ENCODE measurements at places on chromosomes 1 and 21.

DNA sequence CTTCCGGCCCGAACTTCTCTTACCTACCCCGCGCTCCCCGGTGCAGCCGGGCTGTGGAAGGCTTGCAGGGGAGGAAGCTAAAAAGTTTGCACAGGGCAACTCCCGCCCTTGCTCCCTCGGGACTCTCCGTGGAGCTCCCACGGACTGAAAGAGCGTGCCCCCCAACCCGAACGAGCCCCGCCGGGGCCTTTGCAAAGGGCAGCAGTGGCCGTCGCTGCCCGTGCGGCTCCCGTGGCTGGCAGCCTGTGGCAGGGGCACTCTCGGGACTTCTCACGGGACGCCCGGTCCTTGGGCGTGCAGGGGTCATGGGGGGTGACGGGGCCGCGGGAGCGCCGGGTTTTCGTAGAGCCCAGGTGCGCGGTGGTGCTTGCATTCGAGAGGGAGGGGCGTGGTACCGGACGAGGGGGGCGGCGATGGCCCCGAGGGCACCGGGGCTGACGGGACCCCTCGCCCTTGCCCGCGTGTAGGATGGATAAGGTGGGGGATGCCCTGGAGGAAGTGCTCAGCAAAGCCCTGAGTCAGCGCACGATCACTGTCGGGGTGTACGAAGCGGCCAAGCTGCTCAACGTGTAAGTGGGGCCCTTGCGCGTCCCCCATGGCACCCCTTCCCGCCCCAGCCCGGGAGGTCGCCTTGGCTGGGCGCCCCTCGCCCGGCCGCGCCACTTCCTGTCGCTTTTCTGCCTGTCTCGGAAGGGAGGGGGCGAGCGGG is 711 bp downstream of the GADD45A start:
- DNase-seq: no peak

DNA sequence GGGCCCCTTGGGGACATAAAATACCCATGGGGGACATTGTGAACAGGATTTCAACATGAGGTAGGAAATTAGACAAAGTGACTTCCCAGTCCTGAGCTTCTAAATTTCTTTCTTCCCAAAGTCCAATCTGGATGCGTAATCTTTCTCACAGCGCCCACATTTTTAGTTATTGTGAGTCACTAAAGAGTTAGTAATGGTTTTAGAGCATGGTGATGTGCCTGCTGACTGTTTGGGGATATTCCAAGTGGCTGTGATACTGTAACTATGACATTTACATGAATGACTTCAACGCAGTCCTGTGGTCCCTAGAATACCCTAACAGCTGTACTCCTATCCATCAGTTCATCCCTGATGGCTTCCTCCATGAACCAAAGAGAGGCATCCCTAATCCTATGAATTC is 224.0 kb upstream of the COA6 start:
- no peak for DNase-seq

DNA sequence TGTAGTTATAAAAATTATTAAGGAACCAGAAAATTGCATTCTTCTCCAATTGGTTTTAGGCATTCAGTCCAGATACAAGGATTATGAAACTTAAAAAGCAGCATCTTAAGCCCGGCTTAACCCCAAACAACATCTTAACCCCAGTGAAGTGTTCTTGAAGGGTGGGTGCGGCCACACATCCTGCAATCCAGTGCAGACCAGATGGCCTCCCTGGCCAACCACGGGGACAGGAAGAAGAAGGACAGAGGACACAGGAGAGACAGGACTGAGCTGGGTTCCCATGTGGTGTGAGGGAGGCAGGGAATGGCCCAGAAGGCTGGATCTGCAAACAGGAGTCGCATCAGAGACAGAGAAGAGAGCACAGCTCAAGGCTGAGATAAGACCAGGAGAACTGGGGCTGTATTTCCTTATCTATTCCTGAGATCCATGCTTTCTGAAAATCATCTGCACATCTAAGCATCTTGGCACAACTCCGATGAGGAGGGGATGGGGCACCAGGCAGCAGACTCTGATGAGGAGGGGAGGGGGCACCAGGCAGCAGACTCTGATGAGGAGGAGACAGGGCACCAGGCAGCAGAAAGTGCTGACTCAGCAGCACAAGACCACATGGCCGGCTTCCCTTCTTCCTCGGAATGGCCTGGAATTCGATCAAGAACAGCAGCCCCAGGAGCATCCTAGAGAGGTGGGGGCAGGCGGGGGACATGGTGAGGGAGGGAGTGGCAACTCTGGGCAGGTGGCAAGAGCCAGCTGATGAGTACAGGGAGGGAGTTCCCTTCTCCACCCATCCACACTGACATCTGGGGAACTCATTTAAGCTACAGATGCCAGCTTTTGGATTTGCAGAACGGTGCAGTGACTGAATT is 26.6 kb downstream of the ABCG1 start:
- no peak for DNase-seq

DNA sequence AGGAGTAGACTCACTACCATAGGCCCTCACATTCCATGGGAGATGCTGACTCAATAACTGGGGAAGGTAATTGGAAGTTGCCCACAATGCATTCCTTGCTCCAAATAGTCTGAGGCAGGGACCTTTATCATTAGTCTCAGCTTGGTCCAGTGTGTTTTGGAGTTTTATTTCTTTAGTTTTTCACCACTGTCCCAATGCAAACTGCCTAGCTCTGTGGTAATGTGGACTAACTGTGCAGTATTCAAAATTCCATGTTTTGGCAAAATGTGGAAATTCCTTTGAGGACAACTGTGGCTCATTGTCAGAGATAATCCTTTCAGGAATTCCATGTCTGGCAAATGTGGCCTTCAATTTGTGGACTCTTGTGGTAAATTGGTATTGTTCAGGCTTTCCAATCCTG is 78.1 kb upstream of the PAPPA2 start:
- DNase-seq: no peak
